Body of pancreas (tissue), 4 donors: ENCODE measurements at places on chromosomes 12 and 14. TPM values are rescaled to one million over a fixed set of nuclear protein-coding genes. Genes with fewer than 3 reads are reported as not detected.

Gene ZFYVE26
- total RNA-seq = 11.7 TPM

Gene OR9K2
- not detected for total RNA-seq

Gene SDS
- 0.52 TPM for total RNA-seq

Gene CLEC4C
- total RNA-seq = not detected

Gene NR4A1
- 36.6 TPM for total RNA-seq

Gene KLRK1
- not detected for total RNA-seq

Gene TMEM52B
- not detected for total RNA-seq

DNA sequence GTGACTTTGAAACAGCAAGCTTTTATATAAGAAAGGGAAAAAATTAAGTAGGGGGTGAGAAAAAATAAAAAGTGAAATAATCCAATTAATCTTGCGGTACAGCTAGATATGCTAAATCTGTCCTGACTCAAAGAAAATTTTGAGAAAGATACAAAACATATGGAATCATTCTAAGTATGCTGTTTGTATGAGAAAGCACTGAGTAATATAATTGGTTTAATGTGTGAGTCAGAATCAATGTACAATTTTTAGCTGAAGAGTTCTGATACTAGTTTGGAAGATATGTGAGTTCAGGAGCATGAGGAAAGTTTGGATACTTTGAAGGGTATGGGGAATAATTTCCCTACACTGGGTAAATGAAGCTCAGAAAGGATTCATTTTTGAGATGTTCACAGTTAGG is 190.9 kb upstream of the RASSF8 start:
- H3K36me3 ChIP-seq = no peaks in the 10 kb centered on the region
- H3K27me3 ChIP-seq = no peaks in the 10 kb centered on the region
- DNase-seq = no peak

DNA sequence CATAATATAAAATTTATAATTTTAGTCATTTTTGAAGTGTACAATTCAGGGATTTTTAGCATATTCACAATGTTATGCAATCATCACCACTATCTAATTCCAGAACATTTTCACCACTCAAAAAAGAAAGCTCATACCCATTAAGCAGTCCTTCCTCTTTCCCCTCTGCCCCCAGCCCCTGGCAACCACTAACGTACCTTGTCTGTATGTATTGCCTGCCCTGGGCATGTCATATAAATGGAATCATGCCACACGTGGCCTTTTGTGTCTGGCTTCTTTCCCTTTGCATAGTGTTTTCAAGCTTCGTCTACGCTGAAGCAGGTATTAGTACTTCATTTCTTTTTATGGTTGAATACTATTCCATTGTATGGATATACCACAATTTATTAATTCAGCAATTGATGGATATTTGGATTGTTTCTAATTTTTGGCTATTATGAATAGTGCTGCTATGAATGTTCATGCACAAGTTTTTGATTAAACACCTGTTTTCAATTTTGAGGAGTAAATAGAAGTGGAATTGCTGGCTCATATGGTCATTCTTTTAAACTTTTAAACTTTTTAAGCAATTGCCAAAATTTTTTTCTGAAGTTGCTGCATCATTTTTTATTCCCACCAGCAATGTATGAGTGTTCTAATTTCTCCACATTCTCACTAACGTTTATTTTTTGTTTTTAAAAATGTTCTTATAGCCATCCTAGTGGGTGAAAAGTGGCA is 1.6 kb upstream of the SSTR1 start:
- H3K27ac ChIP-seq = no peak overlapping the region
- H3K4me1 ChIP-seq = peaks cover 43% of the 10 kb centered on the region
- no peak overlapping the region for H3K4me3 ChIP-seq
- H3K27me3 ChIP-seq = no peaks in the 10 kb centered on the region
- DNase-seq = no peak

DNA sequence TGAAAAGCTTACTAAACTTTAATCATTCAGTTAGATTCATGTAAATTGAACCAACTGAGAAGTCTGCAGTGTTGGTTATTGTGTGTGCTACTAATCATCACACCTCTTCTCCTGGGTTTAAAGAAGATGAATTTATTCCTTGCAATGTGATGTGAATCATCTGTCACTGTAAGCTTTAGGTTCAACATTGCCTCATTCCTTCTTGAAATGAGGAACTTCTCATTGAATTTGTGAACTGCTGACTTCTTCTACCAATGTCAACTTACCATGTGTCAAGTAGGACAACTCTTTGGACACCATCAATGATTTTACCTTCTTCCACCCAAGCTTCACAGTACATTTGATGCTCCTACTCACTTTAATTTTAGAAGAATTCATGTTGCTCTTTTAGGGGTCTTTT is 17.4 kb upstream of the PRB2 start:
- no peak overlapping the region for H3K27ac ChIP-seq
- H3K36me3 ChIP-seq = no peaks in the 10 kb centered on the region
- no peak for DNase-seq
- H3K4me1 ChIP-seq = no peaks in the 10 kb centered on the region
- no peak overlapping the region for H3K4me3 ChIP-seq
- no peaks in the 10 kb centered on the region for H3K27me3 ChIP-seq

DNA sequence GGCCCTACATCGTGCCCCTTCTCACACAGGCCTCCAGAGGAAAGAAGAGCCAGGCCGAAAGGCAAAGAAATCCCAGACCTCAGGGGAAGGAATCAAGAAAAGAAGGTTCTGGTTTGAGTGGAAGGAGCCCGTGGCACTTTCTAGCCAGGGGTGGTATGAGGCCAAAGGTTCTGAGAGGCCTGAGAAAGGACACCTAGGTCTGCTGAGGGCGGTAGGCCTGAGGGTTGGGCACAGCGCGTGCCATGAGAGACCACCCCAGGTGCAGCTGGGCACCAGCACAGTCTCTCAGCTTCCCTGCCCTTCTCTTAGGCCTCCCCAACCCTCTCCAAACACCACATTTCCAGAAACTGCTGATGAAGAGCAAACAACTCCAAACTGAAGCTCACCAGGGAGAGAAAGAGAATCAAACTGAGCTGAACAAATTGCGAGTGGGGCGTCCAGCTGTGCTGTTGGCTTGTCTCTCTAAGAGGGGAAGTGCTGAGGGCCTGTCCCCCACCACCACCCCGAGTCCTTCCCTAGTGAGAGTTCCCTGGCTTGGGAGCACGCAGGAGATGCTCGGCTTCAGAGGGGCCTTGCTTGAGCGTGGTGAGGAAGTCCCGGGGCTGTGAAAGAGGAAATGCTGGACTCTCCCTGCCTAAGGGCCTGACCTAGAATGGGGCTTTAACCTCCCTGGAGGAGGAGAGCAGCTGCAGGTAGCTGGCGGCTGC is 184.8 kb downstream of the ZFP36L1 start:
- peak overlapping the region; percentile 42 for H3K27ac ChIP-seq
- no peak for DNase-seq

DNA sequence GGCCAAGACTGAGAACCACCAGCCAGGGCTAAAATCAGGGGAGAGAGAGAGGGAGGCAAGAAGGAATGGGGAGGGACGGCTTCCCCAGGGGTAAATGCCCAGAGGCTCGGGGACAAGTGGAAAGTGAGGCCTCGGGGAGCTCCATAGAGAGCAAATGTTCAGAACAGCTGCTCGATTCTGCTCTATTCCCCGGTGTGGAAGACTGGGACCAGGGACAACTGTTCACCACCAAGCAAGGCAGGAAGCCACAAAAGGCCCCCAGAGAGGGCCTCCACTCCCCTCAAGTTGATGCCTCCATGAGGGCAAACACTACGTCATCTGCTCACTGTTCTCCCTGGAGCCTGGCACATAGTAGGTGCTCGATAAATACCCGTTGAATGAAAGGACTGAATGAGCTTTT is 53.5 kb downstream of the IRF2BPL start:
- peaks cover 14% of the 10 kb centered on the region for H3K4me1 ChIP-seq
- H3K27ac ChIP-seq = no peak overlapping the region
- H3K36me3 ChIP-seq = no peaks in the 10 kb centered on the region
- no peak for DNase-seq
- H3K4me3 ChIP-seq = no peak overlapping the region

DNA sequence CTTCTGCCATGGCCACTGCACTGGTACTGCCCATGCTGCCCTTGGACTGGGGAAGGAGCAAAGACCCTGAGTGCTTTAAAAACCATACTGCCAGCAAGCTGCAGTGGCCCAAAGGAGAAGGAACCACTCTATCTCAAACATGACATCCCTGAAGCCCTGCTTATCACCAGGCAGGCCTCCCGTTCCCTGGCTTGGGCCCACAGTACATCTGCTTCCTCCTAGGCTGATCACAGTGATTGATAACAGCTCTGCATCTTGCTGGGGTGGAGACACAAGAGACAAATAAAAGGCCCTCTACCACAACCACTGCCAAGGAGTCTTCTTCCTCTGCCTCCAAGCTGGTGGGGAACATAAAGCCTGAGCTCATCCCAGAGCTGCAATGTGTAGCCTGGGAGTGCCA is 567.5 kb downstream of the TRHDE start:
- DNase-seq = no peak
- H3K4me1 ChIP-seq = no peaks in the 10 kb centered on the region
- H3K27me3 ChIP-seq = no peaks in the 10 kb centered on the region
- no peak overlapping the region for H3K27ac ChIP-seq
- no peaks in the 10 kb centered on the region for H3K36me3 ChIP-seq

GRCh38 chr14:98997526-98998205 is 274.3 kb downstream of the BCL11B start:
- no peak overlapping the region for H3K4me3 ChIP-seq
- no peak for DNase-seq
- H3K36me3 ChIP-seq = no peaks in the 10 kb centered on the region
- no peak overlapping the region for H3K27ac ChIP-seq
- no peaks in the 10 kb centered on the region for H3K4me1 ChIP-seq
- H3K27me3 ChIP-seq = no peaks in the 10 kb centered on the region

DNA sequence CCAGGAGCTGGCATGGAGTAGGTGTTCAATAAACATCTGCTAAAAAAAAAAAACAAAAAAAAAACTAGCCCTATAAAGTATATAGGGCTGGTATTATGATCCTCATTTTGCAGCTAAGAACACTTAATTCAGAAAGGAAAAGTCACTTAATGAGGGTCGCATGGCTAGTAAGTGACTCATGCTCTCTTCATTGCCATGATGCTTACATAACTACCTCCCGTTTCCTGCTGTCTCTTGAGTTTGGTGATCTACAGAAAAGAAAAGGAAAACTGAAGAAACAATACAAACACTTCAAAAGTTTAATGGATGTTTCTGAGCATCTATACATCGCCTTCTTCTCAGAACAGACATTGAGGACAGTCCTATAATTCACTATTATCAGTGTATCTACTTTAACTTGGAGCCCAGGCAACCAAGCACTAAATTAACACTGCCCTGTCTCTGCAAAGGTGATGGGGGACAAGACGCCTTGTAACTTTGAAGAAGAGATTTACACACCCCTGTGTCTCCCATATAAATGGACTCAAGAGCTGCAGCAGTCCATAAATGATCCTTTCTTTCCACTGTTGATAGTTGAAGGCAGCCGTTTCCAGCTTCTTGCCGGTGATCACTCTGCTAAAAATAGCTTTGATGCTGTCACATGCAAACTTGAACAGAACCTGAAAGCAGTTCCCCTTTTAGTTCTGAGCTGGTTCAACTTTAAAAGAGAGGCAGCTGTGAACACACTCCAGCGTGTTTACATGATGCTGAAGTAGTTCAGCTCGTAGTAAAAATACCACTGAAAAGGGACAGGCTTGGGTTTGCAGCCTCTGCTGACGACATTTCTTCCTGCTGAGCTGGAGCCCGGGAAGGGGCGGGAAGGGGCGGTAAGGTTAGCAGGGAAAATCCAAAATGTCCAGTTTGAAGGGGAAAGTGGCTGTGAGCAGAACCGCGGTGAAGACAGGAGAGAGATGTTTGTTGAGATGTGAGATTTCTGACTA is 113.3 kb downstream of the FOXN3 start:
- no peaks in the 10 kb centered on the region for H3K36me3 ChIP-seq
- peak overlapping the region; percentile 68 for H3K27ac ChIP-seq
- H3K4me3 ChIP-seq = no peak overlapping the region
- H3K27me3 ChIP-seq = no peaks in the 10 kb centered on the region
- peaks cover 19% of the 10 kb centered on the region for H3K4me1 ChIP-seq
- no peak for DNase-seq

DNA sequence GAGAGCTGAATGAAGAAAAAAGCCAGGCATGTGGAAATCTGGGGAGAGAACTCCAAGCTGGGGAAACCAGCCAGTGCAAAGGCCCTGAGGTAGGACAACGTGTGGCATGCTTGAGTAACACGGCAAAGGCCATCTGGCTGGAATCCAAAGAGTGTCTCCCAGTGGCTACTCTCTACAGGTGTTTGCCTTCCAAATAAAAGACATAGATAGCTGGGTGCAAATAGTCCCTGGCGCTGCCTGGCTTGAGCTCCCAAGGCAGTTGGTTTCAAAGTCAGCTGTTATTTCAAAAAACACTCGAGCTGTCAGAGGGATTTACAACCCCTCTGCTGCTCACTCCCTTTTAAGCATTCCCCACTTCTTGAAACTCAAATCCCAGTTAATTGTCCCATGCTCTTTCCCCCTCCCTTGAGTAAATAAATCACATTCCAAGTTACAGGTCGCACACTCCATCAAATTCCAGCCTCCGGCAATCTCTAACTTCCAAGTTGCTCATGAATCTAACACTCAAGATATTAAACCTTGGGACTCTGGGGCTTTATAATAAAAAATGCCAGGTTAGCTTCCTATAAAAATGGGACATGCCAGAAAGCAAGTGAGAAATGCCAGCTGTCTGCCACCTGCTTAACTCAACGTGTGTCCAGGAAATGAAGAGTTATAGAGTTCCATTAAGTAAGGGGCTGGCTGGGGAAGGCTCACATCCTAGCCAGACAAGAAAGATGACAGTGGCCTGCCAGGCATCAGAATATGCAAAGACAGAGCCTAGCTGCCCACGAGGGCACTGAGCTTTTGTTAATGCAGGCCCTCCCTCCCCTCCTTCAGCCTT is 133.6 kb upstream of the NOS1 start:
- H3K27ac ChIP-seq = peak overlapping the region; percentile 39
- peak; percentile 67 for DNase-seq
- no peaks in the 10 kb centered on the region for H3K27me3 ChIP-seq
- no peaks in the 10 kb centered on the region for H3K36me3 ChIP-seq
- H3K4me1 ChIP-seq = peaks cover 36% of the 10 kb centered on the region
- H3K4me3 ChIP-seq = no peak overlapping the region

- no peaks in the 10 kb centered on the region for H3K4me1 ChIP-seq
- no peak for DNase-seq
- H3K36me3 ChIP-seq = no peaks in the 10 kb centered on the region
- H3K4me3 ChIP-seq = no peak overlapping the region
- peak overlapping the region; percentile 2 for H3K27ac ChIP-seq
Observed at GRCh38 chr12:108046650-108047049, 82.4 kb upstream of the WSCD2 start.

GRCh38 chr12:15005064-15005463 is 32.2 kb downstream of the PDE6H start:
- no peaks in the 10 kb centered on the region for H3K4me1 ChIP-seq
- H3K27me3 ChIP-seq = no peaks in the 10 kb centered on the region
- DNase-seq = no peak

- no peaks in the 10 kb centered on the region for H3K36me3 ChIP-seq
- no peaks in the 10 kb centered on the region for H3K4me1 ChIP-seq
- no peak for DNase-seq
- H3K4me3 ChIP-seq = no peak overlapping the region
- H3K27ac ChIP-seq = no peak overlapping the region
Observed at GRCh38 chr14:41280745-41281144, 325.9 kb upstream of the LRFN5 start.
